HAP-1 (cell line): ENCODE measurements at places on chromosomes 6 and 20.
A peak's percentile ranks its signal among the peaks of the same experiment; 100 is the strongest.

DNA sequence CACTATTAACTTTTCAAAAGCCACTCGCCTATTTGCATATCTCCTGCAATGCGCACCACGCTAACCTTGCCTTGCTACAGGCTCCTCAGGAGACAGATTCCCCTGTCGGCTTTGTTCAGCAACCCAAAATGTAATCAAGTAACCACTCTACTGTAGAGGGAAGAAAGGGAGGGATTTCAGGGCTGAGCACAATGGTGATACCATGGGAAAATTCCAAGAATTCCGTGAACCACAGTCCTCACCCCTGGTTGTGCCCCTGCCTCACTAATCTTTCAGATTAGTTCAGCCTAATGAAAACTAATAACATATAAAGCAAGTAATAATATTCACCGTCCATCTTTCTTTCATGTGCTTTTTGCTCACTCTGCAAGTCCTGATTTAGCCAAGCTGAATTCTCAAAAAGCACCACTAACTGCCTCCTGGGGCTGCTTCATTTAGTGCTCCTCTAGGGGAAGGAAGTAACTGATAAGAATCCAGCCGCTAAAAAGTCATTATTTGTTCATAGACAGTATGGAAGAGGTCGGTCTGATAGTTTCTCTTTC, 6.6 kb downstream of the CITED2 start:
- peak; percentile 63 for DNase-seq

DNA sequence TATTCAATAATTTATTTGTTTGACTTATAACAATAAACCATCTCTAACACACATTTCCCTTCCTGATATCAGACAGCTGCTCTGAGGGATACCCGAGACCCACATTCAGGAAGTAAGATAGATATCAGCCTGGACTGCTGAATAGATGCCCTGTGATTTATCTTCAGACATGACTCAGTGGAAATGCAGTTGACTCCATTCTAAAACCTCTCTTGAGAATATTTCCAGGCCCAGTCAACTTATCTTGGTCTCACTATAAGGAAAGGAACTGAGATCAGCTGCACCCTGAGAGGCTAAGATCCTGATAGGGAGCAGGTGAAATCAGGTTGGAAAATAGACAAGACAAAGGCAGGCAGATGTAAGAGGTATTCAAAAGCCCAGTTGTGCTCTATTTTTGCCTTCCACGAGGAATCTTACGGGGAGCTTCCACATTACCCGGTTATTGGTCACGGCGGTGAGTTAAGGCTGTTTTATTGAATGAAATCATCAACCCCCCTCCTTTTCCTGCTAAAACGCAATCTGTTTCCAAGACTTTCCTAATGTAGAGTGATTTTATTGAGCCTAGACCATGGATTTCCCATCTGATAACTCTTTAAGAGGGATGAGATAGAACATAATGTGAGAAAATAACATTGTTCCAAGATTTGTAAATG, 25.5 kb downstream of the C6orf15 start:
- DNase-seq, result no peak

DNA sequence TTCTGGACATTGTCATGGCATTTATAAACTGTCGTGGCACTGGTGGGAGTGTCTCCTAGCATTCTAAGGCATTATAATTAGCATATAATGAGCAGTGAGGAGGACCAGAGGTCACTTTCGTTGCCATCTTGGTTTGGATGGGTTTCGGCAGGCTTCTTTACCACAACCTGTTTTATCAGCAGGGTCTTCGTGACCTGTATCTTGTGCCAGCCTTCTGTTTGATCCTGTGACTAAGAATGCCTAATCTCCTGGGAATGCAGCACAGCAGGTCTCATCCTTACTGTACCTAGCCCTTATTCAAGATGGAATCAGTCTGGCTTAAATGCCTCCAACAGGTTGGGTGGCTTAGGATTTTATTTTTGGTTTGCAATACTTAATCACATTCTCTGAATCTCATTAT, 142.7 kb upstream of the GGTLC1 start:
- DNase-seq, result no peak

DNA sequence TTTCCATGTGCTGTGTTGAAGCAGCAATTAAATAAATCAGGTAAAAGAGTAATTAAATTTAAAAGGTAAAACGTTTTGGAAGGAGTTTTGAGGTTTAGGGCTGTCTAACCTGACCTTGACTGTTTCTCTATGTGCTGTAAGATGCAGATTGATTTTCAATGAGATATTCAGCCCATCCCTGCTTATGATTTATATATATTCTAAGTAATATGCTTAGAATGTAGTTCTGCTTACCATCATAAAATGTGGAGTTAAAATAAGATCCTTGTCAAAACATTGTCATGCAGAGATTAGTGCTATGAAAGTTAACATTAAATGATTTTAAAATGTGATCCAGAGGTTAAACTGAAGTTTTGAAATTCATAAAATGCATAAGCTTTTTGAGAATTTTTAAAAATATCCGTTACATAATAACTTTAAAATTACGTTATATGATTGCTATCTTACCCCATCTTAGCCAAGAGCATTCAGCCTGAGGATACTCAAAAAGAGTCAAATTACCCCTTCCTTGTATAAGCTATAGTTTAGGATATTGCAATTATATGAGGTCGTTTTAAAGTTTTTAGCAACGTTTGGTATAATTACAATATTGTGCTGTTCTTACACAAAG, 122.5 kb downstream of the MTHFD1L start:
- no peak for DNase-seq

- DNase-seq, result no peak
Observed at GRCh38 chr20:1875762-1876161, 19.4 kb upstream of the SIRPA start.

- DNase-seq, result no peak
Observed at GRCh38 chr6:134410541-134410940, 92.6 kb upstream of the SGK1 start.

- DNase-seq, result no peak
Observed at GRCh38 chr6:72976484-72976883, 248.8 kb downstream of the KHDC1L start.

DNA sequence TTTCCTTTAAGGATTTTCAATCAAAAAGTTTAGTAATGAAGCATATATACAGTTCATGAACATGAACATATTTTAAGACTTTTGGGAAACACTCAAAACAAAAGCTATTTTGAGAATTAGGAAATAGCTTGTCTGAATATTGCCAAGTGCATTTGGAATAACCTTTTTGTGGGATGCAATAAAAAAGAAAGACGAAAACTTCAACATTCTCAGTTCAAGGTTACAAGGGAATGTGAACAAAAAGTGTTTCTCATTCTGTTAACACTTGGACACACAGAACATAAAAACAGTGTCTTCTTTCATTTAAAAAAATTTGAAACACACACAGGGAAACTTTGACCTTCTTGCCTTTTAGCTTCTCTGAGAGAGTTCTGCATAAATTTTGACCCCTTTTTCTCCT, 72.7 kb upstream of the TCF21 start:
- DNase-seq, result no peak

DNA sequence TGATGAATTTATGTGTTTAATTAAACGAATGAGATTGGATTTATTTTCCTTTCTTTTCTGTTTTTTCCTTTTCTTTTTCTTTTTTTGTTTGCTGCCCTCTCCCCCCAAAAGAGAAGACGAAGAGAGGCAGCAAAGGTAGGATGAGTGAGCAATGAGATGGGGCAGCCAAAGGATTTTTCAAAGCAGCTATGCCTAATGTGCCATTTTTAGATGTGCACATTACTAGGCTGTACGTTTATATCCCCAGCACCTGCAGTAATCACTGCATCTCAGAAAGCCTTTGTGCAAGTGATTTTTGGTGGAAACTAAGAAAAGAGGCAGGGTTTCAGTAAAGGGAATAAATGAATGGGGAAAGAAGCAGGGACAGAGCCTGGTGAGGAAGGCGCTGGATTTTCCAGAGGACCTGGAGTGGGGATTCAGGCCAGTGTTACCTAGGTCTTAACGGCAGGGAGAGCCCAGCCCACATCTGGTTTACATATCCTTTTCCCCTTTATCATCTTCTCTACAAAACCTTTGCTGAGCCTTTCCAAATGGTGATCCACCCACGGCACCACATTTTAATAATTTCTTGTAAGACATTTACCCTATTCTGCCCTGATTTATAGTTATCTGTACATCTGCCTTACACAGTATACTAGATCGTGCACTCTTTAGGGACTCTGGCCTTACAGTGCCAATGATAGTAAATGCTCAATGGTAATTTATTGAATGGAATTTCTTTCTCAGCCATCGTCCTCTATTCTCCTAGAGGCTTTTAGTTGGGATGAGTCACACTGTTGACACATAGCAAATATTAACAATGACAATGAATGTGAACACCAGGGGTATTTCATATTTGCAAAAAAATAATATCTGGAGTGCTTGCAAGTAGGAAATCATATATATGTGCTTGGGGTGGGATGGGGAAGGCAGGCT, 38.3 kb upstream of the ATXN1 start:
- no peak for DNase-seq

- DNase-seq, result no peak
Observed at GRCh38 chr20:48683467-48684175, 144.2 kb downstream of the PREX1 start.

- no peak for DNase-seq
Observed at GRCh38 chr6:55913228-55914195, 38.1 kb upstream of the BMP5 start.

- DNase-seq, result no peak
Observed at GRCh38 chr6:28490205-28490890, 25.2 kb downstream of the GPX6 start.

GRCh38 chr6:151430886-151431285, 21.0 kb downstream of the RMND1 start:
- DNase-seq, result no peak

DNA sequence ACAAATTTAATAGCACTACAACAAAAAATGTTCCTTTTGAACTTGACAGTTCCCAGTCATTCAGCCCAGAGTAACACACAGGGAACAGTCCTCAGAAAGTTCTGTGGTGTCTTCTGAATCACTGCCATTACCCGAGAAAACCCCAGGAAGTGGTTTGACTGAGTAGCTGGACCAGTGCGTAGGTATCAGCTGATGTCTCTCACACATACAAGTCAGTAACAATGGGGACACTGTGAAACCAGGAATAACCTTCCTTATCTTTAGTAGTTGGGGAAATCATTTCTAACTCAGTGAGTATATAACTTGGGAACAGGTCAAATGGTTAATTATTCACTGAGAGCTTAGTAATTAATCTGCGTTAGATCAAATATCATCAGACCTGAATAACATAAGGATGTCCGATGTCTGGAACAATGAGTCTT, 73.1 kb downstream of the HIVEP2 start:
- DNase-seq, result no peak

DNA sequence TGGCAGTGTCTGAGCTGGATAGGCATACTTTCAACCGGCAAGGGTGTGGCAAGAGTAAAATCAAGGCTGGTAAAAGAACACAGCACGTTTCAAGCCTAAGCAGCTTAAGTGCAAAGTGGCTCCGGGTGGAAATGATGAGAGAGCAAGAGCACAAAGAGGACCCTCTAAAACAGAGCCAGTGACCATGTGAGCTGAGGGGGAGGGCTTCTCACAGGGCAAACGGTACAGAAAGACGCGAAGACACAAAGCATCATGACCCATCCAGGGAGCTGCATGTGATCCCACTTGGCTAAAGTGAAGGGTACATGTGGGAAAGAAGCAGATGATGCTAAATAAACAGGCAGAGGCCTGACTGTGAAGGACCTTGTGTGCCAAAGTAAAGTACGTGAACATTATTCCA, 25.7 kb downstream of the FKBP5 start:
- no peak for DNase-seq

DNA sequence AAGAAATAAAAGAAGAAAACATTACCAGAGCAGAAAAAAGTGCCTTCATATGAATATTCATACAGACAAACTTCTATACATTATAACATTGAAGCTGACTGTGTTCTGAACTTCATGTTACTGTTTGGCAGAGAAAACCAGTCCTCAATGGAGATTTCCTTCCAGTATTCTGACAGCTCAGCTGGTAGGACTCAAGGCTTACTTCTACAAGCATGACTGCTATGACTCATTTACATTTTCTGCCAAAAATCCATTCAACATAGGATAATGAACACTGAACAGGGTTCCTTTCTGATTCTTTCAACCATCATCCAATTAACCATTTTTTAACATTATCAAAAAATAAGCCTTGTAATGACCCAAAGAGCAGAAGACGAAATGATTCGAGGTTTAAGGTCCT, 25.4 kb downstream of the COL9A1 start:
- DNase-seq, result no peak

- no peak for DNase-seq
Observed at GRCh38 chr6:157620944-157621343, 202.1 kb upstream of the SNX9 start.

- DNase-seq, result peak; percentile 4
Observed at GRCh38 chr20:25319241-25320034, 71.2 kb downstream of the ABHD12 start.

- no peak for DNase-seq
Observed at GRCh38 chr6:133890711-133891148, 1.8 kb downstream of the TCF21 start.

GRCh38 chr6:31114541-31114878, at the start of gene PSORS1C1:
Gene PSORS1C1 (plus strand): TSS chr6:31114800. CDS start chr6:31129633, 14,833 bp downstream.
- no peak for DNase-seq

GRCh38 chr6:22147921-22148776, 148.7 kb downstream of the PRL start:
- no peak for DNase-seq

DNA sequence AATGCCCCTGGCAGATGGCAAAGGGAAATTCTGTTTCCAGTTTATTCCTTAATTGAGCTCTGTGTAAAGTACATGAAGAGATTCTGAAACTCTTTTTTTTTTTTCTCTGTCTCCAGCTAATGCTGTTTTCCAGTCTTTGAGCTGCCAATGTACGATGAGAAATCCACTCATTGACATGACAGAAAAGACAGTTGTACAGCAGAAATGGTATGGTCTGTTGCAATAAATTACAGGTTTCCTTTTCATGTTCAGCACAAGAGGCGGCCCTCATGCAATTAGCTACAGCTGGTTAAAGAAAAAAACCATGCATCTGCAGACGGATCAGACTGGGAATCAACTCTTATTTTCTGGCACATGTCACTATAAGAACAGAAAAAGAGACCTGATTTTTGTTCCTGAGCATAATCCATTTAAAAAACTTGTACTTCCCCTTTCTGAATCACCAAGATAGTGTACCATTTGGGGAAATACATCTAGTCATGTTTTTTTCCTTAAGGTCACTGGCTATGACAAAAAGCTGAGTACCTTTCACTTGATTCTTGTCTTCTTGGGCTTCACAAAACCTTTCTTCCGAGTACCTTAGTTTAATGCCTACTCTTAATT, 289.8 kb upstream of the PREP start:
- no peak for DNase-seq

DNA sequence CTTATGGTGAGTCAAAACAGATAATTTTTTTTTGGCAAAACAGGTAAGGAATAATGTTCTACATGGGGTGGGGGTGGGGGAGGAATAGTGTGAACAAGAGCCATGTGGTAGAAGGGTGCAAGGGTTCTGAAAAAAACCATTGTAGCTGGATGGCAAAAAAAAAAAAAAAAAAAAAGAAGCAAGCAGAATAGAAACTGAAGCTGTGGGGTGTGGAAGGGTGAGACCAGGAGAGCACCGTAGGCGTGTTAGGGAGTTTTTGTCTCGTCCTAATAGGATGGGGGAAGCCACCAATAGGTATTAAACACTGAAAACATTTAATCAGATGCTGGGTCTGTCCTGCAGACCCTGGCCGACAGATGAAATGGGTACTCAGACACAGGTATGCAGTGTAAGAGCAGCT, 110.1 kb downstream of the ADTRP start:
- DNase-seq, result no peak
